ENCODE measurements at places on chromosomes 2 and 18.
A peak's percentile ranks its signal among the peaks of the same experiment; 100 is the strongest.

- DNase-seq = no peak
These were observed 113.3 kb upstream of the DNMT3A start for GRCh38 chr2:25454824-25455611.

GRCh38 chr18:6920099-6920955 is 190.8 kb downstream of the ARHGAP28 start:
- DNase-seq = peak; percentile 58

DNA sequence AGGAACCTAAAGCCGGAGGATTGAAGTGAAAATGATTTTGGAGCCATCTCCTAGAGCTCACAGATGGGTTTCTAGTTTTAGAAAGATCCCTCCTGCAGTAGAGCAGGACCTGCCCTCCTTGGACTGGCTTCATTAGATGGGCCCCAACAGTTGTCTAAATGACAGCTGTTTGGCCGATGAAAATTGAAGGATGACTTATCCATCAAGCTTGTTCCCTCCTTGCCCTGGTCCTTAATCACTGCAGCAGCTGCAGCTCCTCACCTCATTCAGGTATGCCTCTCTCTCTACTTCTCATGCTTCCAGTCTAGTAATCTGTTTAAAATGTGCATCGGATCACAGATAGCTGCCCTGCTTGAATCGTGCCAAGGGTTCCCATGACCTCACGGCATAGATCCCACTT is 677.6 kb downstream of the BCL11A start:
- no peak for DNase-seq

DNA sequence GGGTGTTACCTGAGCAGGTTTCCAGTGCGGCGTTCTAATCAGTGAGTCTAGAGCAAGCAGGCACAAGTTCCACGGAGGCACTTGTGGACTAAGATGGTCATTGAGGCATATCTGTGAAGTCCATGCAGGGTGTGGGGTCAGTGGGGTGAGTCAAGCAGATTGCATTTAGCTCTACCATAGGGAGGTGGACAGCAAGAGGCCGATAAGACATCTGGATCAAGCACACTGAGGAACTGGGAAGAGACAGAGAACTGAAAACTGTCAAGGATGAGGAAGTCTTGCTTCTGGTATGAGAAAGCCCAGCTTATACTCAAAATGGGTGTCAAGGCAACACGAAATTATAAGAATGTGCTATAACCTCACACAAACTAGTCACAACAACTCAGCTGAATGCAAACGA is 61.2 kb upstream of the SLC39A10 start:
- DNase-seq = no peak

DNA sequence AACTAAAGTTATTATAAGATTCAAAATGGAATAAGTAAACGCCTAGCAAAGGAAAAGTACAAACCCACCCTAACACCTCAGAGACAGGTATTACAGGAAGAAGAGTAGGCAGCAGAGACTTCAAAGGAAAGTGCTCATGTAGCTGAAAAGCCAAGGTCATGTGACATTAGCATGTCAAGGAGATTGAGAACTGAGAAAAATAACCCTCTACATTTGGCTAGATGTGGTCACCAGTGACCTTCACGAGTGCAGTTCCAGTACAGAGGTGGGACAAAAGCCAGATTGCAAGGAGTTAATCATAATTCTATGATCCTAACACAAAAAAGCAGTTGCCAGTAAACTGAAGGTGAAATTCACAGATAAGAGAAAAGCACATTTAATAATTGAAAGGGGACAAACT is 252.7 kb downstream of the ZEB2 start:
- DNase-seq = no peak

GRCh38 chr2:2729246-2729645 is 398.2 kb upstream of the MYT1L start:
- DNase-seq = no peak
